ENCODE measurements at places on chromosomes 3 and 15.

DNA sequence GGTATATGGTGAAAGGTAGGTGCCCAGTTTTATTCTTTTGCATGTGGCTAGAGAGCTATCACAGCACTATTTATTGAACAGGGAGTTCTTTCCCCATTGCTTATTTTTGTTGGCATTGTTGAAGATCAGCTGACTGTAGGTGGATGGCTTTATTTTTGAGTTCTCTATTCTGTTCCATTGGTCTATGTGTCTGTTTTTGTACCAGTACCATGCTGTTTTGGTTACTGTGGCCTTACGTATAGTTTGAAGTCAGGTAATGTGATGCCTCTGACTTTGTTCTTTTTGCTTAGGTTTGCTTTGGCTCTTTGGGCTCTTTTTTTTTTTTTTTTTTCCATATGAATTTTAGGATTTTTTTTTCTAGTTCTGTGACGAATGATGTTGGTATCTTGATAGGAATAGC, 139.2 kb upstream of the CTNNB1 start:
- DNase-seq, result no peak

DNA sequence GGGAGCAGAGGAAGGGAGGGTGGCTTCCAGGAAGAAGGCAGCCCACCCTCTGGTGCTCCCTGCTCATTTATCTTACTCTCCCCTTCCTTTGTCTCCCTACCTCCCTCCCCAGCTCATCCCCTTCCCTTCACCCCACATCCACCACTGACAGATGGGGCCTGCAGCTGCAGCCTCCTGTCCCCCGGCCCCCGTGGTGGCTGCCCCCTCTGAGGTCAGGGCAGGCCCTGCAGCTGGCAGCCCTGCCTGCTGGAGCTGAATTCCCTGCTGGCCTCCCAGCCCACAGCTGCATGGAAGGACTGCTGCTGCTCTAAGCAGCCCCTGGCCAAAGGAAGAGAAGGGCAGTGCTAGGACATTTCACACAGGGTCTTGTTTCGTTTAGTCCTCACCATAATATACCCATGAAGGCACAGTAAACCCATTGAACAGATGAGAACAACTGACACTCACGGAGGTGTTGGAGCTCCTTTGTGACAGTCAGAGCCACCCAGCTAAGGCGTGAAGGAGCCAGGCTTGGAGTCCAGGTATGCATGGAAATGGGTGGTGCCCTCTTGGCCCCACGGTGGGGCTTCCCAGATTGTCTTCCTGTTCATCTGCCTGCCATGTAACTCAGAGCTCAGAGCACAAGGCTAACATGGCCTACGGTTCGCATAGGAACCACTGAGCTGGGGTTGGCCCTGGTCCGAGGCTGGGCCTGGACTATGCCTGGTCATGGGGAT, 121.7 kb upstream of the PRR20G start:
- no peak for DNase-seq

GRCh38 chr3:19907523-19907922, 26.5 kb downstream of the EFHB start:
- DNase-seq, result no peak

- no peak for DNase-seq
Measured at GRCh38 chr3:39350714-39351113, 21.2 kb downstream of the CCR8 start.

Measured in GM20000 (cell line).